Hematopoietic multipotent progenitor cell treated with erythropoietin and hydrocortisone succinate and interleukin-3 and kit ligand, for 15 days (in vitro differentiated cells): ENCODE measurements at places on chromosomes 12 and 14.

- no peak for DNase-seq
Measured at GRCh38 chr12:101892794-101893193, 15.4 kb downstream of the DRAM1 start.

GRCh38 chr12:88836156-88836555 lies 255.9 kb upstream of the KITLG start:
- DNase-seq = no peak

DNA sequence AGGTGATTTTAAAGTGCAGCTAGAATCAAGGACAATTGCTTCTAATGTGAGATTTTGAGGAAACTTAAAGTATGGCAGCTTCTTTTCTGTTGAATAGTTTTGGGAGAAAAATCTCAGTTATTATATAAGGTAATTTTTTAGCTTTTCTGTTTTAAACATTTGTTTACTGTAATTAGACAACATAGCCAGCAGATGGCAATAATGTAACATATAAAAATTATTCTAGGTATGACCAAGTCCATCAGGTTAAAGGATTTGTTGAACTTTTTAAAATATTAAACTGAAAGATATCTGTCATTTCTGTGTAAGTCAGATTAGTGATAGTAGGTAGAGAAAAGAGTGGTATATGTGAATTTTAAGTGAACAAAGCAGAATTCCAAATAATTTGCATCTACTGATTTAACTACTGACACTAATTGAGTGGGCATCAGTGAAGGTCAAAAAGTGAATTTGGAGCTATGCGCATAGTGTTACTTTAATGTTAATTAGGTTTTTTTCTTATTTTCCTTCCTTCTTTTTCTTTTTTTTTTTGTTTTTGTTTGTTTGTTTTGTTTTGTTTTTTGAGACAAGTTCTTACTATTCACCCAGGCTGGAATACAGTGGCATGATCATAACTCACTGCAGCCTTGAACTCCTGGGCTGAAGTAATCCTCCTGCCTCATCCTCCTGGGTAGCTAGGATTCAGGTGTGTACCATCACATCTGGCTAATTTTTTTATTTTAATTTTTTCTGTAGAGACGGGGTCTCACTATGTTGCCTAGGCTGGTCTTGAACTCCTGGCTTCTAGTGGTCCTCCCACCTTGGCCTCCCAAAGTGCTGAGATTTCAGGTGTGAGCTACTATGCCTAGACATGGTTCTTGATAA lies 18.6 kb downstream of the PRORP start:
- DNase-seq = peak; percentile 70

DNA sequence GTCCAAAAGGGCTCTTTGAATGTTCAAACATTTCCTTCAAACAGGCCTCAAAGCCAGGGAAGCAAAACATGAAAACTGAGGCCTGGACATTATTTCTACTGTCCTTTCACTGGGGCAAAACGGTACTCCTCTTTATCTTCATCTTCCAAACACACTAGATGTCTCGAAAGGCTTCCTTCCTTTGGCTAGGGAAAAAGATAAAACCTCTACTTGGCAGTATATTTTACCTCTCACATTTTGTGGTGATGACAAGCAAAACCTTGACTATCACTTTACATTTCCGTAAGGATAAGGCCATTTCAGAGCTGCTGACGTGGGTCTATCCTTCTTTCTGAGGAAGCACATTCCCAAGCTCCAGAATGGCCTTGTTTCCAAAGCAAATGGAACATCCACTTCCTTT lies 9.9 kb downstream of the STAB2 start:
- no peak for DNase-seq

DNA sequence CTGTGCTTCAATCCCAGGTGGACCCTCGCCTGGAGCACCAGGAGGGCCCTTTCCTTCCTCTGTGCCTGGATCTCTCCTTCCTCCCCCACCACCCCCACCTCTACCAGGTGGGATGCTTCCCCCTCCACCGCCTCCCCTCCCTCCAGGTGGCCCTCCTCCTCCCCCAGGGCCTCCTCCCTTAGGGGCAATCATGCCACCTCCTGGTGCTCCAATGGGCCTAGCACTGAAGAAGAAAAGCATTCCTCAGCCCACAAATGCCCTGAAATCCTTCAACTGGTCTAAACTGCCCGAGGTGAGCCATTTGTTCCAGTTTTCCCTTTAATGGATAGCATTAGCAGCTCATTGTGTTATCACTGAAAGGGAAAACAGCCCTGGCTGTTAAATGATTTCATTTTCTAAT lies 134.0 kb downstream of the GPR135 start:
- no peak for DNase-seq

- no peak for DNase-seq
Measured at GRCh38 chr14:65279510-65279909, 133.0 kb upstream of the FUT8 start.

DNA sequence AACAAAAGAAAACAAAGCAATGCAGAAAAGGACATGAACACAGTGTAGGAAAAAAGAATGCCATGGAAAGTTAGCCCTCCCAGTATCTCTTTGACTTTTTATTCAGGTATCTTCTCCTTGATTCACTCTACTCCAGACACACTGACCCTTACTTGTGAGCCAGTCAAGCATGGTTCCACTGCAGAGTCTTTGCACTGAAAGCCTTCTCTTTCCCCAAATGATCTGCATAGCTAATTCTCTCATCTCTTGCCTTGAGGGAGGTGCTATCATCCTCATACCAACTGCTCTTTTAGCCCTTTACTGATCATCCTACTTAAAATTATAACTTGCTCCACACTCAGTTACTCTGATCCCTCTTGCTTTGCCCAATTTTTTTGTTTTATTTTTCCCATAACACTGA lies 101.2 kb upstream of the SLC16A7 start:
- no peak for DNase-seq
